ENCODE measurements at places on chromosomes 3 and 15.

- H3K27me3 ChIP-seq = peaks cover 57% of the 10 kb centered on the region
- no peak overlapping the region for H3K27ac ChIP-seq
- H3K36me3 ChIP-seq = no peaks in the 10 kb centered on the region
- H3K4me1 ChIP-seq = no peaks in the 10 kb centered on the region
- H3K4me3 ChIP-seq = no peak overlapping the region
- no peak for DNase-seq
Observed at GRCh38 chr3:48387634-48388033, 15.6 kb downstream of the FBXW12 start.

DNA sequence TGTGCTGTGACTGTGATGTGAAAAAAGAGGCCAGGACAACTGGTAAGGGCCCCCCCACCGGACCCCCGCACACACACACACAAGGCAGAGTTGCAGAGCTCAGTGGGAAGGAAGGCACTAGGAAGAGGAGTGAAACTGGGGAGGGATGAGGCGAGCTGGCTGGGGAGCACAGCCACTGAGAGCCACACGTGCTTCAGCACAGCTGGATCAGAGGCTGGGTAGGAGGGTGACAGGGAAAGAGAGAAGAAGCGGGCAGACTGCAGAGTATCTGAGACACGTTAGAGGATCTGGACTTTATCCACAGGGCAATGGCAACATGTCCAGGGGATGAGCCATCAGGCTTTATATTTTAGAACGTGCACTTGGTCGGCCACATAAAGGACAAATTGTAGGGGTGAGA lies 38.0 kb upstream of the TKT start:
- H3K36me3 ChIP-seq = peaks cover 10% of the 10 kb centered on the region
- DNase-seq = no peak
- no peak overlapping the region for H3K4me3 ChIP-seq
- no peaks in the 10 kb centered on the region for H3K4me1 ChIP-seq
- no peaks in the 10 kb centered on the region for H3K27me3 ChIP-seq
- no peak overlapping the region for H3K27ac ChIP-seq

DNA sequence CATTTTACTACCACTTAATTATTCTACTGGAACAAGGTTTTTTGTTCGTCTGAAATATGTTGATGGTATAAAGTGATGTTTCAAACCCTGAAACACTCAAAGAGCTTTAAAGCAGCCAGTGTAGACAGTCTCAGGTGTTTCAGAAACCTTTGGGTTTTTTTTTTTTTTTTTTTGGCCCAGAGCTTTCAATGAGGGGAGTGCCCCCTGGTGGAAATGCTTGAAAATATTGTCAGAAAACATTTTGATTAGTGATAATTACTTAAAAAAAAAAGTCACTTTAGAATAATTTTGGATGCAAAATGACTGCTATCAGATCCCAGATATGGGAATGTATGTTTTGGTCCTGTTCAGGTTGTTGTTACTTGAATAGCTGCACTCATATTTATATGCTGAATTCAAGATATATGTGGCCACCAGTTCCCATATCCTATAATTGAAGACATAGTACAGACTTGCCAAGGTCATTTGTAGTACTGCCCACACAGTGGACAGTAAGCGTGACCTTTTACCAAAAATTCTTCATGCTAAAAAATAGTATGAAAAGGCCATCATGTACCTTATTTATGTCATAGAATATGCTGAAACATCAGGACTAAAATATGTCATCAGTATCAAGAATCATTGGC lies 35.9 kb downstream of the SATB1 start:
- H3K27ac ChIP-seq = no peak overlapping the region
- H3K36me3 ChIP-seq = peaks cover 72% of the 10 kb centered on the region
- no peak overlapping the region for H3K4me3 ChIP-seq
- no peaks in the 10 kb centered on the region for H3K27me3 ChIP-seq
- peak; percentile 39 for DNase-seq
- peaks cover 77% of the 10 kb centered on the region for H3K4me1 ChIP-seq

DNA sequence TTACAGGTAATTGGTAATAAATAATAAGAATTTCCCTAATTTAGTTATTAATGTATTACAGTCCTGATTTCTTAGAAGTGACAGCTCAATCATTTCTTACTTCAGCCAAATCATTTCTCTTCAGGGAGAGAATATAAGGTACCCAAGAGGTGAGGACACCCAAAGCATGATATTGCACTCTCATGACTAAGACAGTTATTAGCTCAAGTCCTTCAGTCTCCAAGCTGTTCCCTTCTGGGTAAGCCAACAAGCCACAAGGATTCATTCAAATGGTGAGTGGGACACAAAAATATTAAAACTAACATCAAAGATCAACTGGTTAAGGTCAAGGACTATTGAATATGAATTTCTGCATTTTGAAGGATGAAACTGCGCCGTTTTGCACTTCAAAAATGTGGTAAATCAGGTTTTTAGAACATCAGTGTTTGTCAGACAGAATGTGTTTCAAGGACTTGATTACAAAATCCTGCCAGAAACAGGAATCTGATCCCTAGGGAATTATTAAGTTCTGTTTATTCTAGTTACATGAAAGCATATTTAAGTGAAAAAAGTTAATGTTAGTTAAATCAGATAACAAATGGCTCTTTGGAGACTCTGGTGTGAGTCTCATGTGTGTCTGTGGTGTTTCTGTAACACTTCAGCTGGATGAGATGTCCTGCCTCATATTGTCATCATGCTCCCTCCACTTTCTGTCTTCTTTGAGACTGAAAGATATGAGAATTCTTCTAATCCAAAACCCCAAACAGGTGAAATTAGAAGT lies 101.7 kb upstream of the COL8A1 start:
- DNase-seq = no peak
- no peaks in the 10 kb centered on the region for H3K27me3 ChIP-seq
- H3K4me1 ChIP-seq = no peaks in the 10 kb centered on the region
- H3K4me3 ChIP-seq = no peak overlapping the region
- H3K27ac ChIP-seq = no peak overlapping the region

DNA sequence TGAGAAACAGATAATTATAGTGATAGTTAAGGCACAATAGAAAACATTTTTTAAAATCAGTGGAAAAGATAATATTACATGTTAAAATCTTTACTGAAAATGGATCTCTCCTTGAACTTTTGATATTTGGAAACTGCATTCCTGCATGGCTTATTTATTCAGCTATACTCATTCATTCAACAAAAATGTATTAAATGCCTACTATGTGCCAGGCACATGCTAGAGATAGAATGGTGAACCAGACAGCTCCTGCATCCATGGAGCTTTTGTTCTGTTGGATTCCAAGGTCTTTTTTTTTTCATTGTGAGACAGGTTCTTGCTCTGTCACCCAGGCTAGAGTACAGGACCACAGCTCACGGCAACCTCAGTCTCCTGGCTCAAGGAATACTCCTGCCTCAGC lies 4.5 kb downstream of the PXK start:
- H3K4me3 ChIP-seq = no peak overlapping the region
- H3K36me3 ChIP-seq = peaks cover 30% of the 10 kb centered on the region
- H3K27ac ChIP-seq = no peak overlapping the region
- H3K27me3 ChIP-seq = no peaks in the 10 kb centered on the region
- H3K4me1 ChIP-seq = peaks cover 42% of the 10 kb centered on the region

All from activated CD8-positive, alpha-beta T cell treated with anti-CD3 and anti-CD28 coated beads, Interleukin-2, amount 10 ng/mL, durations not matched to agents 7 days and 5 days (primary cell).